HEK293T (cell line): ENCODE measurements at places on chromosomes 13 and 19.

- DNase-seq, result no peak
Observed at GRCh38 chr13:31035185-31035965, 102.9 kb downstream of the TEX26 start.

GRCh38 chr13:95387733-95388207 lies 86.5 kb upstream of the ABCC4 start:
- no peak for DNase-seq

GRCh38 chr13:91902291-91902690 lies 503.9 kb downstream of the GPC5 start:
- no peak for DNase-seq

DNA sequence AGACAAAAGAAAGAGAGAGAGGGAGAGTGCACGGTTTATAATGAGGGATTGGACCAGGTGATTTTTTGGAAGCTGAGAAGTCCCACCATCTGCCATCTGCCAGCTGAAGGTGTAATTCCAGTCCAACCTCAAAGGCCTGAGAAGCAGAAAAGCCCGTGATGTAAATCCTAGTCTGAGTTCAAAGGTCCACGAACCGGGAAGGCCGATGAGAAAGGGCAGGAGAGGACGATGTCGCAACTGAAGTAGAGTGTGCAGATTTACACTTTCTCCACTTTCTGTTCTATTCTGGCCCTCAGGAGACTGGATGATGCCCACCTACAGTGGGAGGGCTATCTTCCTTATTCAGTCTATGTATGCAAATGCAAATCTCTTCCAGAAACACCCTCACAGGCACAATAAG lies 500.0 kb downstream of the DIAPH3 start:
- DNase-seq, result no peak

GRCh38 chr13:60572003-60572798 lies 175.2 kb downstream of the TDRD3 start:
- no peak for DNase-seq

GRCh38 chr13:110500341-110500740 lies 61.2 kb downstream of the RAB20 start:
- no peak for DNase-seq
